Posterior cingulate gyrus (tissue), 11 donors: ENCODE measurements at places on chromosomes 12 and 14.

- DNase-seq: no peak
These were observed 211.8 kb downstream of the NEDD1 start for GRCh38 chr12:97118796-97119375.

DNA sequence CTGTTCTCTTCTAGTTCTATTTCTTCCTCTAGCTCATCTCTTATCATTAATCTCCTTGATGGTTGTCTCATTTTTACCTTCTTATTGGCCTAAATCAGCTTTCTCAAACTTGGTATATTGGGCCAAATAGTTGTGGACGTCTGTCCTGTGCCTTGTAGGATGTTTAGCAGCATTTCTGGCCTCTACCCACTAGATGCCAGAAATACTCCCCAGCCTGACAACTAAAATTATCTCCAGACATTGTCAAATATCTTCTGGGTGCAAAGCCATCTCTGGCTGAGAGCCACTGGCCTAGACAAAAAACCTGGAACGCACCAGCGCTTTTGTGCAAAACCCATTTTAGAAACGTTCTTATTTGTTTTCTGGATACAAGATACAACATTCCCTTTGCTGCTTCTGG, 38.8 kb upstream of the LRRC10 start:
- no peak for DNase-seq

- DNase-seq: peak; percentile 85
These were observed 45.6 kb upstream of the RIMBP2 start for GRCh38 chr12:130761537-130762318.

DNA sequence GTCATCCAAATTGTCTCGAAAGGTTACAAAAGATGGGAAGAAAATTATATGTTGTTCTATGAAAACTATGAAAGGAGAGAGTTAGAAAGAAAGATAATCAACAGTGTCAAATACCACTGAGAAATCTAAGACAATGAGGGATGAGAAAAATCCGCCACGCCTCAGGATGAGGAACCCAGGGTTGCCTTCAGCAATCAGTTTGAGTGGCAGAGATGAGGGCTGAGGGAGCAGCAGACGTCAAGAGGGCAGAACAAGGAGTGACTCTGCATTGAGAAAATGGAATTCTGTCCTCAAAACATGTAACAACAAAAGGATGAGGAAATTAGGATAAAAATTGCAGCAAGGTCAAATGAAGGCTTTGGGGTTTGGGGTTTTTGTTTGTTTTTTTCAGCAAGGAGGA, 18.3 kb upstream of the OXA1L start:
- DNase-seq: no peak

DNA sequence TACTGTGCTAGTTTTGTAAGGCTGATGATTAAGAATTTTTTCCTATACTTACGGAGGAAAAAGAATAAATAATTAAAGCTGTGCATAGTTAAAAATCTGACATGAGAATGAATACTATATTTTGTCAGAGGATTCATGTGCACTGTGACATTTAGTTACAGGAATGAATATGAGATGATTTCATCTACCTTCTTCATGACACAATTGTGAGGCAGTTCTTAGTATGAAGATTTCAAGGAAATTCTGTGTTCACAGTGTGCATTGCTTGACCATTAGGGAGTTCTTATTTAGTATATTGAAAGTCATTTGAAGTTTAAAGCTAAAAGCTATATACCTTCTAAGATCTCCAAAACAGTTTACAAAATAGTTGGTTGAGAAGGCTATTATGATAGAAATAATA, 70.1 kb downstream of the ATF7IP start:
- DNase-seq: no peak

GRCh38 chr12:9866860-9867269, 2.3 kb downstream of the CLEC2B start:
- no peak for DNase-seq

- DNase-seq: peak; percentile 24
These were observed 7.9 kb downstream of the C1S start for GRCh38 chr12:7068240-7068993.

DNA sequence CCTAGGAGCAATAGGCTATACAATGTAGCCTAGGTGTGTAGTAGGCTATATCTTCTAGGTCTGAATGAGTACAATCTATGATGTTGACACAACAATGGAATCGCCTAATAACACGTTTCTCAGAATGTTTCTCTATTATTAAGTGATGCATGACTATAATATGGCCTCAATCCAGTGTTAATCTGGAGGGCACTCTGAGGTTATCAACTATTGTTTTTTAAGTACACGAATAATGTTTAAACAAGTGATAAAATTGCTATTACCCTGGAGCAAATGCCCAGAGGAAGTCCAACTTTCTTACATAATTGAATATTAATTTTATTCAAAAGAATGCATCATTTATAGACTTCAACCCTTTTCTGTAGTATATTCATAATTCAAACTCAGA, 16.4 kb upstream of the CNIH1 start:
- DNase-seq: no peak

DNA sequence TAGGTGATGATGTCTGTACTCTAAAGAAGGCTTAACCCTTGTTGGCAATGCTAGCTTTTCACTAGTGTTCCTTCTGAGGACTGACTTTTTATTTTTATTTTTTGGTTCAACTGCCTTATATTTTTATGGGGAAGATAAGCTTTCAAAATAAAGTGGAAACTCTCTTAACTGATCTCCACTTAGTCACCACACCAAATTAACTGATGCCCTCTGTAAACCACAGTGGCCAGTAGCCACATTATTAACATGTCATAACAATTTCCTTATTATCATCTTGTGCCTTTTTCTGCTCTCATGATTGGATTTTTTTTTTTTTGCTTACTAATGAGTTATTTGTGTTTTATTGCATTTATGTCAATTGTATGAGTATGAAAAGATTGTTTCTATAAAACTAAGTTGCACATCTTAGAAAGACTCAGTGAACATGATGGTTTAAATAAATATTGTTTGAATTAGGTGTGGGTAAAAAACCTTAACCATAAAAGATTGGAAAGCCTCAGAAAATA, 56.9 kb downstream of the SCFD1 start:
- DNase-seq: no peak

- no peak for DNase-seq
These were observed 510.1 kb downstream of the TMTC2 start for GRCh38 chr12:83196694-83197350.

DNA sequence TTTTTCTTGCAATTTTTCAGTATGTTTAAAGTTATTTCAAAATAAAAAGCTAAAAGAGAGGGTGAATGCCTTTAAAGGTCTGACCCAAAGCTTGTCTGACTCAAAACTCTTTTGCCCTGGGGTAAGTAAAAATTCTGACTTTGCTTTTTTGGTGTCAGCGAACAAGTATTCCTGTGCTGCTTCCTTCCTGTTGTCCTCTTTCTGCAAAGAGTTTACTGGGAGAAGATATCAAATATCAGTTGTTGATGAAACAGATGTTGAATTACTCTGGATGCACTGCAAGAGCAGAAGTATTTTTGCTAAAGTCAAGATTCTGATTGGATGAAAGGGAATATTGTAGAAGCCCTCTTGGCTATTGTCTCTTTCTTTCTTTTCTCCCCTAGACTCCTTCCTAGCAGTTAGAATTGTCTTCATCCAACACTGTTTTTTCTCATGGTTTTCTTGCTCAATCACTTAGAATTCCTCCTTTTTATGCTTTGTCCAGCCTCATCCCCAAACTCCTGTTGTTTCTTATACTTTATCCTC, 62.0 kb downstream of the DACT1 start:
- DNase-seq: no peak

DNA sequence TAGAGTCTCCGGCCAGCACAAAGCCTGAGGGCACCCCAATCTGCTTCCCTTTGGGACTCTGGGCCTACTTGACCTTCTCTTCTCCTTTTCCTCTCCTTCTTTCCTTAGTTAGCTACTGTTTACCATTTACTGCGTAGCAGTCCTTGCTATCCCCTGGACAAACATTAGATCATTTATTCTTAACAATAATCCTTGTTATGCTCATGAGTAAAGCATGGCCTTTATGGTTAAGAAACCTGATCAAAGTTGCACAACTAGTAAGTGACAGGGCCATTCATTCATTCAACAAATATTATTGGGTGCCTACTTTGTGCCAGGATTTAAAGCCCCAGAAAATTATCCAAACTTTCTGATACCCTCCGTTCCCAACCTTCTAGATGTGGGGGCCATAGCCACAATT, 3.2 kb upstream of the HDAC7 start:
- DNase-seq: no peak

GRCh38 chr12:15852383-15852782, 29.8 kb upstream of the STRAP start:
- no peak for DNase-seq

GRCh38 chr12:32353540-32353939, 45.8 kb upstream of the FGD4 start:
- DNase-seq: no peak

DNA sequence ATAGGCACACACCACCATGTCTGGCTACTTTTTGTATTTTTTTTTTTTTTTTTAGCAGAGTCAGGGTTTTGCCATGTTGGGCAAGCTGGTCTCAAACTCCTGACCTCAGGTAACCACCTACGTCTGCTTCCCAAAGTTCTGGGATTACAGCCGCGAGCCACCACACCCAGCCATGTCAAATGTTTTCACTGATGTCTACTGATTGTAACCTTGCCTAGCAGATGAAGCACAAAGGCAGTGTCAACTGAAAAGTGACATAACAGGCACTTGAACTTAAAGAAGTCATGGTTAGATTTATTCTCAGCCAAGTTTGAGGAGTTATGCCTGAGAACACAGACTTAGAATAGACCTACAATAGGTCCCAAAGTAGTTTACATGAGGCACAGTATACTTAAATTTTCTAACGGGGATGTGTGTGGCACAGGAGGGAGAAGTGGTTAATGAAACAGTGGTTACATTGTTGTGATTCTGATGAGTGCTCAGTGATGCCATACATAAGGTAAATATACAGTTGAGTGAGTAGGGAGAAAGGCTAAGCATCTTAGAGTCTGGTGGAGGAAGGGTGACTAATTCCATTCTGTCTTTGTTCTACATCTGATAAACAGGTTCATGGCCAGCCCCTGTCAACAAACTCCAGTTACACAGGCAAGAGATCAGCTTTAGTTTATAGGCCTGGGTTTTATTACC, 12.6 kb upstream of the RNASE4 start:
- DNase-seq: no peak

GRCh38 chr12:185576-185955, 28.4 kb downstream of the SLC6A12 start:
- no peak for DNase-seq

DNA sequence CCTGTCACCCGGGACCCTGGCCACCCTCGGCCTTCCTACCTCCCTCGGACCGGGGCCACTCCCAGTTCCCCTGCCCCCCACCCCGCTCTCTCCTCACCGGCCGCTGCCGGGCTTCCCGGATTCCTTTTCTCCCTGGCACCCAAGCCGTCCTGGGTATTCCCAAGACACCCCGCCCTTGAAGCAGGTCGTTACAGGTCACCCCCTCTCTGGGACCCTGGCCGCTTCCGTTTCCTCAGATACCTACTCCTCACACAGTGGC, 493 bp downstream of the NUMB start:
- peak; percentile 77 for DNase-seq
